ENCODE measurements at places on chromosomes 1 and 21.

GRCh38 chr21:38734646-38735365 is 70.9 kb upstream of the ETS2 start:
- DNase-seq = no peak

DNA sequence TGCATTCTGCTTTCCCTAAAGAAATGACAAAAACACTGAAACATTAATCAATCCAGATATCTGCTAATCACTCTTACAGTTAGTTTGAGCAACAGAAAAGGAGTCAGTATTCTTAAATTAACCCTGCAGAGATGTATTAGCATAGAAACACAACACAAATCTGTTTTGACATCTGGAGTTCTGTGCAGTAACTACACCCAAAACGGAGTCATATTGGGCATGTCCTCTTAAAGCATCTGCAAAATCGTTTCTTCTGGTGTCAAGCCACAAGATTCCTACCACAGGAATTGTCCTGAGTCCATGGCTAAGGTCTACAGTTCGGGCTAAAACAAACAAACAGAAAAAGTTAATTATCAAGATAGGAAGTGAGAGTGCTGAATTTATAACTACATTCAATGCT is 332.1 kb upstream of the PKN2 start:
- DNase-seq = no peak

DNA sequence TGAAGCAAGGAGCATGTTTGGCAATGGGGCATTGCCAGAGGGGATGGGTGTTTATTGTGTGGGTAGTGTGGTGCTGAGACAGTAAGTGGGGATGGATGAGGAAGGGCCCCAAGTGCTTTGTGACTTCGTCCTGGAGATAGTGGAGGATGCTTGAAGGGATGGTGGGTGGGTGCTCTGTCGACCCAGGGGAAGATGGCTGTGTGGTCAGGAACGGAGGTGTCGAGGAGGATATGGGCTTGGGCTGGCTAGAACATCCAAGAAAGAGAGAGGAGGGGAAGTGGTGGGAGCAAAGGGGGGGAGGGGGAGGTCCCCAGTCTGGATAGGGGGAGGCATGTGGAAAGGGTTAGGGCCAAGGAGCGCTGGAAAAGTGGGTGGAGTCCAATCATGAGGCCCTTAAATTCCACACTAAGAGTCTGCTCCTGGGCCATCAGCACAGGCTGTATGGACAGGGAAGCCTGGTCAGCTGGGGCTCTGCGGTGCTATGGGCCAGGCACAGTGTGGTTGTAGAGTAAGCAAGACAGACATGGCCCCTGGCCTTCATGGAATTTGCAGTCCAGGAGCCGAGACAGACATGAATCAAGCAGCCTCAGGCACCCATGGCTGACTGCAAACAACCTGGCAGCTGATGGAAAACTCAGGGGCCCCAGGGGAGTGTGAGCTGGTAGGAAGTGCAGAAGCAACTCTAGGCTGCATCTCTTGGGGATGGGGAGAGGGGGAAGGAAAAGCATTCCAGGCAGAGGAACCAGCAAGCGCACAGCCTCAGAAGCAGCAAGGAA is 36.3 kb downstream of the EDN2 start:
- DNase-seq = no peak

GRCh38 chr1:5481889-5482288 is 510.3 kb downstream of the NPHP4 start:
- DNase-seq = peak; percentile 33

DNA sequence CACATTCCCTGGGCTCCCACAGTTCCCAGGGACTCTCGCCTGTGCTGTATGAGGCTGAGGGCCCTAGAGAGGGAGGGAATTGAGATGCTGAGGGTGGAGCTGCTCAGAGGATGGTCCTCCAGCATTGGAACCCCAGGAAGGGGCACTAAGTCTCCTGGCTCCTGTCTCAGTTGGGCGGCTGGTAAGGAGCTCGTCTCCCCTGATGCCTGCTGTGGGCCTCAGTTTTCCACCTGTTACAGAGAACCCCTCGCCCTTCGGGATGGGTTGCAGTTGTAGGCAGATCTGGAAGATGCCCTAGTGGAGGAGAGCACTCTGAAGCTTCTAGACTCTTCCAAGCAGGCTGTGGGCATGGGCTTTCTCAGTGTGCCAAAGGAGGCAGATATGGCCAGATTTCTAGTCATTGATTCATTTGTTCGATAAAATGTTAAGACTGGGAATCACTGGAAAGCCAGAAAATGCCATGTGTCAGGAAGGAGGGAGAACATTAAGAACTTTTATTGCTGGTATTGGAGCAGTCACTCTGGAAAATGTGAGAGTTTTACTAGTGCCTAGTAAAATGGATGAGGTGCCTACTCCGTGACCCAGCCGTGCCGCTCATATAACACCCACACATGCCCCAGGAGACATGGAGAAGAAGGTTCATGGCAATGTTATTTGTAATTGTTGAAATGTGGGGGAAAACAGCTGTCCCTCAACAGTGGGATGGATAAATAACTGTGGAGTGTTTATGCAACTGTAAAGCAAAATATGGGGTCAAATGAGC is 828 bp upstream of the MYBPH start:
- DNase-seq = no peak

DNA sequence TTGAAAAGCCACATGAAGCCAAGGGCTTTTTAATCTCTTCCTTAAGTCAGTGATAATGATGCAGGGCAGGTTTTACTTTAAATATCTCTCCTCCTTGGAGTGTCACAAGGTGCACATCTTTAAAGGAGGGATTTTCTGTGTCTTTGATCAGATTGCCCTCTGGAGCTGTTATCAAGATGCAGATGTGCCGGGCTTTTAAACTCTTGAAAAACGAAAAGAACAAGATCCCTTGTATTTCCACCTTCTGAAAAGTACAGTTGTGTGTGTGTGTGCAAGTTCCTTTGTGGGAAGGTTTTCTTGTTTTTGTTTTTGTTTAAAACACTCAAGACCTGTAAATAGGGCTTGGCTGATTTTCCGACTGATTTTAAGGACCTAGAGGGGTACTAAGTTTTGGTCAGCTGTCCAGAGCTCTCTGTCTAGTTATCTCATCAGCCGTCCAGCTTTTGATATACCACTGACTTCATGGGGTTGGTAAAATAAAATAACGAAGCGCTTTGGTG is 1.6 kb downstream of the MARK1 start:
- DNase-seq = no peak

All from activated T-helper 1 cell treated with Interleukin-2 at 50 U/mL for 16 hours (primary cell).